ENCODE measurements at places on chromosomes 6 and 20.

DNA sequence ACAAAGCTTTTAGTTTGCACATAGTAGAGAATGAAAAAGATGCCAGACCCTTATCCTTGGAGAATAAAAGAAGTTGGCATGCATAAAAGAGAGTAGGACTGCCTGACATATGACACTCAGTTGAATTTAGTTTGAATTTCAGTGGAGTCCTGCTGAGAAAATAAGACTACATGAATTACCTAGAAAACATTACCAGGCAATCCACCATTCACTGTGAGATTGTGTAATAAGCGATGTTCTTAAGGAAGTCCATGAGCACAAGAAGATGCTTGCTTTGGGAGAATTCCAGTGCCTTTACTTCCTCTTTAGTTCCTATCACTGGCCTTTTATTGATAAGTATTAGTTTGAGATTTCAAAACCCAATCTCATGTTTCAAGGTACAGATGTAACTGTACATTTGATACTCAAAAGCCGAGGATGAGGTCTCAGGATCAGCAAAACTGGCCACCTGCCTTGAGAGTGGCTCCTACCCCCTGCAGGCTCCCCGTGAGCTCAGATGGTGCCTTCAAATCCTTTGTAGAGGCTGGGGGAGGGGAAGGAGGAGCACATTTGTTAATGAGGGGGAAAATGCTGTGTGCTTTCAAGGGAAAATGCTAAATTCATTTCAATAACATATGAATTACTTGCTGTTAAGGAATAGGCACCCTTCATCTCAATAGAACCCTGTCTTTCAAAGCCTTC, 11.2 kb upstream of the UNC93A start:
- no peak for DNase-seq

- DNase-seq: no peak
Measured at GRCh38 chr6:46699970-46700369, 12.3 kb downstream of the TDRD6 start.

- no peak for DNase-seq
Measured at GRCh38 chr6:33620158-33620855, 815 bp upstream of the ITPR3 start.

- no peak for DNase-seq
Measured at GRCh38 chr6:10962673-10963072, 75.8 kb downstream of the SYCP2L start.

GRCh38 chr20:35991142-35991771, 22.9 kb downstream of the CNBD2 start:
- no peak for DNase-seq

DNA sequence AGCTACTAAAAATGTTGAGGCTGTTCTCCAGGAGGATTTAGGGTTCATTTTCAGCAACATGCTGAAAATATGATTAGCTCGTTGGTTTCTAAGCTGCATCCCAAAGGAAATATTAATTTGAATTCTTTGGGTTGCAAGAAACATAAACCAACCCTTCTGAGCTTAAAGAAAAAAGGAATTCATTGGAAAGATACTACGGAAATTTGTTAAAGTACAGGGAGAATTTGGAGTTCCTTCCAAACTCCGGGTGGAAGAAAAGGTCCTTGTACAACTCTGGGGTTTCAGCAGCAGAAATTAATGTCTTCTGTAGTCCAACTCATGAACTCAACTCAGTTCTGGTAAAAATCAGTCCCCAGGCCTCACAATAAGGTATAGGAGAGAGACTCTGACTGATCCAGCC, 712.9 kb downstream of the UTRN start:
- DNase-seq: no peak

GRCh38 chr20:21436205-21436604, 38.9 kb upstream of the NKX2-4 start:
- no peak for DNase-seq

DNA sequence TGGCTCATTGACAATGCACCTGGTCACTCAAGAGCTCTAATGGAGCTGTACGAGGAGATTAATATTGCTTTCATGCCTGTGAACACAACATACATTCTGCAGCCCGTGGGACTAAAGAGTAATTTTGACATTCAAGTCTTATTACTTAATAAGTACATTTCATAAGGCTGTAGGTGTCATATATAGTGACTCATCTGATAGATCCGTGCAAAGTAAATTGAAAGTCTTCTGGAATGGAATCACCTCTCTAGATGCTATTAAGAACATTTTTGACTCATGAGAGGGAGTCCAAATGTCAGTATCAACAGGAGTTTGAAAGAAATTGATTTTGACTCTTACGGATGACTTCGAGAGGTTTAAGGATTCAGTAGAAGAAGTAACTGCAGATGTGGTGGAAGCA, 267.9 kb downstream of the CLVS2 start:
- DNase-seq: no peak

GRCh38 chr20:64148581-64148980, 15.7 kb upstream of the MYT1 start:
- DNase-seq: no peak

- no peak for DNase-seq
Measured at GRCh38 chr6:35058358-35058675, 82.8 kb downstream of the TCP11 start.

GRCh38 chr6:21111093-21111725, 482.3 kb upstream of the SOX4 start:
- DNase-seq: no peak

All from activated T-cell treated with anti-CD3 and anti-CD28 coated beads for 24 hours (primary cell).